ENCODE measurements at places on chromosomes 3 and 15.

DNA sequence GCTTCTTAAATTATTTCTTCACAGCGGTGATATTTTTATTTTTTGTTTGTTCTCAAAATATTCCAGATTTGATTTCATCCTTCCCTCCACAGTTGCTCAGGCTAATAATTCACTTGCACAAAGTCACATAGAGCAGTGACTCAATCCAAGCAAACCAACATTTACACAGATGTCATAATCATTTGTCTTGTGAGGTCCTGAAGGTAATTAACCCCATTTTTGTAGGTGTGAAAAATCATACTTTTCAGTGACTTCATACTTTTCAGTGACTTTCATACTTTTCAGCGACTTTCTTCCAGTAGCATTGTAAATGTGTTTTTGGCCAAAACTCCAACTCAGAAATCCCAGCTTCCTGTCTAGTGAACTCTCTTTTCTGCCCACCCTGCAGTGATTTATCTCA, 32.1 kb downstream of the CD200 start:
- DNase-seq = no peak

- peak; percentile 35 for DNase-seq
Observed at GRCh38 chr3:127652246-127652995, 20.3 kb upstream of the ABTB1 start.

GRCh38 chr3:125462722-125463299, 57.2 kb downstream of the SNX4 start:
- no peak for DNase-seq

DNA sequence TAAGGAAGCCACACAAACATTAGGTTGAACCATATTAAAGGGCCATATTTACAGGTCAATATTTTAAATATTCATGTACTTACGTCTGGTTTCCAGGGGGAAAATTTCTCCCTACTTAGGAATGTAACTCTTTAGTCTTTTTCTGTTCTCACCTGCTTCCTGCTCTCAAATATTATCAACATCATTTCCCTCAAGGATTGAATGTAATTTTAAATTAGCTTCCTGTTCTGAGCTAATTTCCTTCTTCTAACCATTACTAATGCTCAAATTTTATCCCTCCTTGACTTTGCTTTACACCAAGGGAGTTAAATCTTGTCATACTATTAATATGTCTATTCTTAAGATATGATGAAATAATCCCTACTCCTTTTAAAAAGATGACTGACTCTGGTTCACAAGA, 103.4 kb upstream of the UBP1 start:
- no peak for DNase-seq

- no peak for DNase-seq
Observed at GRCh38 chr3:181770296-181770695, 58.6 kb downstream of the SOX2 start.

DNA sequence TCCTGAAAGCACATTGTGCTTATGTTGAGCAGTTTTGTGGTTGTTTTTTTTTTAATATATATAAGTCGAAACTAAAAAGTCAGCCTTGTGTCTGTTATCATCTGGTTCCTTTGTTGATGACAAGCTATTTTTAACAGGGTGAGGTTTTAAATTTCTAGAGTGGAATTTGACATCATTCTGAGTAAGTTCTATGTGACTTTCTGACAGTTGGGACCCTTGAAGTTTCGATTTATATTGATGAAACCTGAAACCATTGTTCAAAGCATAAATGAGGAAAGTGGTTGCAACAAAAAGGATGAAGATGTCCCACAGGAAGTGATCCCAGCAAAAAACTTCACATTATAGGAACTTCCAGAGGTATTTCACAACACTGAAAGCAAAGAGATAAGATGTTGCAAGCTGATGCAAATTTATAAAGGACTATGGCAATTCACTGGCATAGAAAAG, 94.0 kb downstream of the CYP19A1 start:
- no peak for DNase-seq

- DNase-seq = no peak
Observed at GRCh38 chr3:5093731-5094130, 28.4 kb upstream of the ARL8B start.
